Endothelial cell of umbilical vein (primary cell): ENCODE measurements at places on chromosomes 12 and 14. TPM values are rescaled to one million over a fixed set of nuclear protein-coding genes. Genes with fewer than 3 reads are reported as not detected.
A peak's percentile ranks its signal among the peaks of the same experiment; 100 is the strongest.

DNA sequence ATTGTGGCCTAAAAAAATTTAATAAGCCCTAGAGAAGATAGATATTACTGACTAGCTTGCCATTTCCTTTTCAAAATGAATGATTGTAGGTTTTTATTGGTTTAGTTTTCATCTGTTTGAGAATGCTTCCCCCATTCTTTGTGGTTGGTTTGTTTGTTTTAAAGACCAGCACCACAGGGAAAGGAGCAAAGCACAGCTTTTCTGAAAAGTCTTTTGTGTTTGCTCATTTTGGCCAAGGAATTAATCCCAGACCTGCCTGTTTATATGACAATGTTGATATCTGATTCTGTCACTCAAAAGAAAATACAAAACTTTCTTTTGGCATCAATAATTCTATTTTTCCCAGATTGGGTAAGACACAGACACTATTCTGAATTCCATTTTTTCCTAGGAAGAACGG, 312.5 kb upstream of the FLRT2 start:
- DNase-seq: no peak

GRCh38 chr12:107650977-107651376, 34.6 kb upstream of the PWP1 start:
- no peak for DNase-seq

- DNase-seq: peak; percentile 84
Observed at GRCh38 chr12:29921307-29921706, 137.6 kb upstream of the TMTC1 start.

DNA sequence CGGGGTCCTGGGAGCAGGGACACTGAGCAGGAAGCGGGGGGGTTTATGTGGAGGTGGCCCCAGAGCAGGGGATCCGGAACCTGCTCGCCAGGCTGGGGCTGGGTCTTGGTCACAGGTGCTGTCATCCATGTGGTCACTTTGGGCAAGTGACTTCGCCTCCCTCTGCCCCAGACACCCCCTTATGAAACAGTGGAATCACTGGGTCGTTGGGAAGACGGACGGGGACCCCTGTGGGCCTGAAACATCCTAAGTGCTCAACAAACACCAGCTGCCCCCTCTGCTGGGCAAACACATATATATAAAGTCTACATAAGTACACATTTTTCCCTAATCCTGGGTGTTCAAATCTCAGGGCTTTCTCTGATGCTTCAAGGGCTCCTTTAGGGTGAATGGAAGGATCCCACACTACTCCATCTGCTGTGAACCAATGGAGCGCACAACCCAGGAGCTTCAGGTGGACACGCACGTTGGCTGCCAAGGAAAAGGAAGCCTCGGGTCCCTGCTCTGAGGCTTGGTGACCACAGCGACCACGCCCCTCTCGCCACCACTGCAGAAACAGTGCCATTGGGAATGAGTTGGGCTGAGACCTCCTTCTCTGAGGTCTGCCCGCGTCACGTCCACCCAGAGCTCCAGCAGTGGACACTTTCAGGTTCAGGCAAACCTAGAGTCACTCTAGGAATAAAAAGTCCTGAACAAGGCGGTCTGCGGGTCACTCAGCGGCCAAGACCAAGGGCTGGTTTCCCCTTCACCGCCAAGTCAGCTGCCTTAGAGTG, 54.6 kb downstream of the CDC42BPB start:
- no peak for DNase-seq

DNA sequence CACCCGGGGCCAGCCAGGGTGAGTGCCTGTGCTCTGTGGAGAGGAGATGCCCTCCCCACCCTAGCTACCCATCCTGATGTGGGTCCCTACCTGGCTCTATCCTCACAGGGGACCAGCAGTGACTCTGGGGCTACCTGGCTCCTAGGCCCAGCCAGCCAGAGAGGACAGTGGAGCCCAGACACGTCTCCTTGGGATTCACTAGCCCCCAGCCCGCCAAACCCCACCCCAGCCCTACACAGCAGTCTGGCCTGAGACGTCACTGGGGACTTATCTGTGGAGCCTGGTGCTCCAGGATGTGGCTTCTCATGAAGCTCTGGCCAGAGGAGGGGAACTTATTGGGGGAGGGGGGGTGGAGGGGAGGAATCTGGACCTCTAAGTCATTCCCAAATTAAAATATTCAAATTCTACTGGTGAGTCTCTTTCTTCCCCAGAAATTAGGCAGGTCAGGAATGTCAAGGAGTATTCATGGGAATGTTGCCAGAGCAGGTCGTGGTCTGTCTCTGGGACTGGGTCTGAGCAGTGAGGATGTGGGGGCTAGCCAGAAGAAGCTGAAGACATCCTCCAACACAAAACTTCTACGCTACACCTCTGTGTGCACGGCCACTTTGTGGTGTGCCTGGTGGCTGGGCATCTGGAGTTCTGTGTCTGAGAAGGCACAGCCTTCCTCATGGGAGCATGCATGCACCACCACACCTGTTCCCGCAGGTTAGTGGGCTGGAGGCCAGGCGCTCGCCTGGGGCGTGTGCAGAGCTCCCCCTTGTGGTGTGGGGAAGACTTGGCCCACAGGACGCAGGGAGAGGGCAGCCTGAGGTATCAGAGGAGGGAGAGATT, 2.7 kb downstream of the CMTM5 start:
- DNase-seq: peak; percentile 34

- no peak for DNase-seq
Observed at GRCh38 chr14:100540926-100541620, 46.1 kb downstream of the BEGAIN start.

DNA sequence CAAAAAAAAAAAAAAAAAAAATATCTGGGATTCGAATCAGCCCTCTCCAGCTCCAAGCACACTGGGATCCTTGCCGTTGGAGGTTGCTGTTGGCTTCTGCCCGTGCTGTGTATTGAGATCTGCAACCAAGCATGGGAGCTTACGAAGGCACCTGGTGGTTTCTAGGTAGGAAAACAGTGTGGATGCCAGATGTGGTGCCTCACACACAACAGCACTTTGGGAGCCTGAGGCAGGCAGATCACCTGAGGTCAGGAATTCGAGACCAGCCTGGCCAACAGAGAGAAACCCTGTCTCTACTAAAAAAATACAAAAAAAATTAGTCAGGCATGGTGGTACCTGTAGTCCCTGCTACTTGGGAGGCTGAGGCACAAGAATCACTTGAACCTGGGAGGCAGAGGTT, 47.4 kb downstream of the ATF7 start:
- DNase-seq: no peak

DNA sequence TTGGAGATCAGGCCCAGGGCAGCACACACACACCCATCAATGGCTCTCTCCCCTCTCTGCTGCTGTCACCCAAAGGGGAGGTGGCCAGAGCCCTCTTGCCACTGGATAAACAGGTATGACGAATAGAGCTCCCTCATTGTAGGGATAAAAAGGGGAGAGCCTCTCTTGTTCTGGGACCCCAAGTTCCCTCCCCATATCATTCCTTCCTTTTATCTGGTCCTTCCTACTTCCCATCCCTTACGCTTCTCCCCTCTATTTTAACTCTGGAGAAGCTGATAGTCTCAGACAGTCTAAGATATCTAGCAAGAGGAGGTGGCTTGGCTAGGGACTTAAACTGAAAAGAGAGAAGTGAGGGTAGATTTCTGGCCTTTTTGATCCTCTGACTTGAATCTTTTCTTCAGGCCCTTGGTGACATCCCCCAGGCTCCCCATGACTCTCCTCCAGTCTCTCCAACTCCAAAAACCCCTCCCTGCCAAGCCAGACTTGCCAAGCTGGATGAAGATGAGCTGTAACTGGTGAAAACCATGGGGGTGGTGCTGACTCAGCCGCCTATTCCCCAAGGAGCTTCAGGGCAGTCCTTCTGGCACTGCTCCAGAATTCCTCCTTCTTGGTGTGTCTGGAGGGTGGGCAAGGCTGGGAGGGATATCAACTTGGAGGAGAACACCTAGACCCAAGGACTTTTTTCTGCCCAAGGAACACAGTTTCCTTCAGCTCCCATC, 5.3 kb downstream of the ARHGEF25 start:
- DNase-seq: no peak

GRCh38 chr14:26709019-26709418, 111.2 kb upstream of the NOVA1 start:
- DNase-seq: peak; percentile 84

DNA sequence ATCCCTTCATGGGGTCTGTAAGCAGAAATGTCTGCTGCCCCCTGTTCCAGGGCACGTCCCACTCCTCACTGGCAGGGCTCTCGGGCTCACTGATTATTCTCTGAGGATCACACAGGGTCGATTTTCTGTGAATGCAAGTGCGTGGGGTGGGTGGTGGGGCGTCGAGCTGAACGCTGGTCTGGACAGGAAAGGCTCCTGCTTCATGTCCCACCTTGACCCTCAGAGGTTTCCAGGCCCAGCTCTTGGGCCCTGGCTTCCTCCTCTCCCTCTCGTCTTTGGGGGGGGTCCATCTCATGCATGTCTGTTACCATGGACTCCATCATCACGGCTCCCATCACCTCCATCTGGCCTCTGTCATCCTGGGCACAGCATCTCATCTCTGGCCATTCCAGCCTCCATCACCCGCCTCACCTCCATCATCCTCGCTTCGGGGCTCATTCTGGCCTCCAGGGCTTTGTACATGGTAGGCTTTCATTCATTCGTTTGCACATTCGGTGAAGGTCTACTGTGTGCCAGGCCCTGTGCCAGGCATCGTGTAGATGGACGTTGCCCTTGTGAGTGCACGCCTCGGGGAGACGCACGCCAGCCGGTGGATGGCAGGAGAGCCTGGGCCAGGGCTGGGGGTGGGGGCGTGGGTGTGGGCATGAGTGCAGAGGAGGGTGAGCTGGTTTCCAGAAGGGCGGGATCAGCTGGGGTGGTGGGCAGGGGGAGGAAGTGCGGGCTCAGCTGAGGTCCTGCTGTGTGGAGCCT, 34.7 kb downstream of the RTL1 start:
- DNase-seq: no peak

DNA sequence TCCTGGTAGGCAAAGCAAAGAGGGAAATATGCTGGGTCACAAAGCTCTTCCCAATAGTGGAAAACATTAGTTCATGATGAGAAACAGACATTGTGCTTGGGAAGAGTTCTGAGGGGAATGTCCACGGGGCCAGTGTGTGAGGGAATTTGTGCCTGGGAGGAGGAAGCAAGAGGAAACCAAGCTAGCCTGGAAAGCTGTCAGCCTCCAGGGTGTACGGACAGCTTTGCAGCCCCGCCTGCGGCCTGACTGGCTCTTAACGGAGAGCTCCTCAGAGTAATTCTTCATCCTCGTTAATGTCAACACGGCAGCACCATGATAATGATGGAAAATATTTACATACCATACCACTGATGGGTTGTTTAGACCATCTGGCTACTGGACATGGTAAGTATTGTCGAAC, 32.4 kb downstream of the PITPNM2 start:
- DNase-seq: no peak

GRCh38 chr12:116832353-116832752, 48.9 kb downstream of the HRK start:
- DNase-seq: no peak

- no peak for DNase-seq
Observed at GRCh38 chr12:14612250-14612649, 44.6 kb upstream of the PLBD1 start.

- DNase-seq: peak; percentile 60
Observed at GRCh38 chr12:58918469-58918844, 1.8 kb downstream of the LRIG3 start.

GRCh38 chr12:20368651-20369304, 441 bp downstream of the PDE3A start:
- DNase-seq: peak; percentile 63

- no peak for DNase-seq
Observed at GRCh38 chr12:72448805-72449204, 176.6 kb downstream of the TRHDE start.

DNA sequence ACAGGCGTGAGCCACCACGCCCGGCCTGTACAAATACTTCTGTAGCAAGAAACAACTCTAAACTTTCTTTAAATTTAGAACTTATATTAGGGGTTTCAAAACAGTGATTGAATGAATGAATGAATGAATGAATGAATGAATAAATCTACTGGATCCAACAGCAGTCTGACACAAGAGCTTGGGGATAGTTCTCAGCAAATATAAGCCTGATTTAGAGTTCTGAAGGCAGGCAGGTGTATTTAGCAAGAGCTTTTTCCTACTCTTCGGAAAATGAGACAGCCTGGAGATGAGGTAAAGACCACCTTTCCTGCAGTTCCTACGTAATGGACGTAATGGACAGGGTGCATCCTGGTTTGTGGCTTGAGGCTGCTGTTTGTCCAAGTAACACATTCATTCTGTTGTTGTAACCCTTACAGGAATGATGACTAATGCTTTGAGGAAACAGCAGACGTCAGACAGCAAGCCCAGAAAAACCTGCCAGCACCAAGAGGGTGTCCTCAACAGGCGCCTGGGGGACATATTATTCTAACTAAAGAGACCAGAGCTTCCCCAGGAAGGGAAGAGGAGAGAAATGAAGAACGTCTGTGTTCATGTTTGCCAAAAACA, 277.4 kb upstream of the SOX5 start:
- peak; percentile 95 for DNase-seq

DNA sequence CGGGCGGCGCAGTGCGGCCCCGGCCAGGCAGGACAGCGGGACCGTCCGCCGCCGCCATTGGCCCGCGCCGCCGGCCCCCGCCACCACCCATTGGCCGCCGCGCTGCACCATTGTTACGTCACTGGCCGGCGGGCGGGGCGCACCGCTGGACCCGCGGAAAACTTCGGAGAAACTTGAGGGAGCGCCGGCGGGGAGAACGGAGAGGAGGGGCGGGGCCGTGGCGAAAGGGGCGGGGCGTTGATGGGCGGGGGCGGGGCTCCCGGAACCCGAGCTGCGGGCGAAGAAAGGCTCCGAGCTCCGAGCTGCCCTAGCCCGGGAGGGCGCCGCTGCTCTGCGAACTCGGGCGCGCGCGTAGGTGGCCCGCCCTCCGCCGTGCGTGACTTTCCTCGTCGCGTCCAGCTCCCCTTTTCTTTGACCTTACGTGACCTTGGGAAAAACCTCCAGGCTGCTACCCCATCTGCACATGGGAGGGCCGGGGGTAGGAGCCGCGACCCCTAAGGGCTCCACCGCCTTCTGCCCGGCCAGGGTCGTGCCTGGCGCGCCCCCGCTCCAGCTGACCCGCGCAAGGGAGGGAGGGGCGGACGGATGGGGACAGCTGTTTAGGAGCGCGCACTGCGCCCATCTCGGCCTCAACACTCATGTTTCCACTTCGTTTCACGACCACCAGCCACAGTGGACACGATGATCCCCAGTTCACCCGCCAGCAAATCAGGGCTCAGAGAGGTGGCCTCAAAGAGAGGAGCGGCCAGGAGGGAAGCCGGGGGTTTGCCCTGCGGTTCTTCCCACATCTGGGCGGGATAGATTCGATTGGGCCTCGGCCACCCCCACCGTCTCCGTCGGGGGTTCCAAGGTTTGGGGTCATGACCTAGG, at the start of gene ANKRD9:
ANKRD9 (minus strand) TSS at position 31 of the 870 bp plus-strand sequence. CDS start 1,887 bp downstream, outside the sequence.
- peak; percentile 94 for DNase-seq

GRCh38 chr12:114679942-114680341, 4.0 kb downstream of the TBX3 start:
- no peak for DNase-seq

Gene GAS2L3
- 39.9 and 47.1 TPM in 2 replicates for total RNA-seq

Gene GLS2
- 0.33 TPM in 1 of 2 replicates, not detected in the other for total RNA-seq

Gene ACSM4
- not detected in 2 replicates for total RNA-seq
